ENCODE measurements at places on chromosomes 6 and 20.

DNA sequence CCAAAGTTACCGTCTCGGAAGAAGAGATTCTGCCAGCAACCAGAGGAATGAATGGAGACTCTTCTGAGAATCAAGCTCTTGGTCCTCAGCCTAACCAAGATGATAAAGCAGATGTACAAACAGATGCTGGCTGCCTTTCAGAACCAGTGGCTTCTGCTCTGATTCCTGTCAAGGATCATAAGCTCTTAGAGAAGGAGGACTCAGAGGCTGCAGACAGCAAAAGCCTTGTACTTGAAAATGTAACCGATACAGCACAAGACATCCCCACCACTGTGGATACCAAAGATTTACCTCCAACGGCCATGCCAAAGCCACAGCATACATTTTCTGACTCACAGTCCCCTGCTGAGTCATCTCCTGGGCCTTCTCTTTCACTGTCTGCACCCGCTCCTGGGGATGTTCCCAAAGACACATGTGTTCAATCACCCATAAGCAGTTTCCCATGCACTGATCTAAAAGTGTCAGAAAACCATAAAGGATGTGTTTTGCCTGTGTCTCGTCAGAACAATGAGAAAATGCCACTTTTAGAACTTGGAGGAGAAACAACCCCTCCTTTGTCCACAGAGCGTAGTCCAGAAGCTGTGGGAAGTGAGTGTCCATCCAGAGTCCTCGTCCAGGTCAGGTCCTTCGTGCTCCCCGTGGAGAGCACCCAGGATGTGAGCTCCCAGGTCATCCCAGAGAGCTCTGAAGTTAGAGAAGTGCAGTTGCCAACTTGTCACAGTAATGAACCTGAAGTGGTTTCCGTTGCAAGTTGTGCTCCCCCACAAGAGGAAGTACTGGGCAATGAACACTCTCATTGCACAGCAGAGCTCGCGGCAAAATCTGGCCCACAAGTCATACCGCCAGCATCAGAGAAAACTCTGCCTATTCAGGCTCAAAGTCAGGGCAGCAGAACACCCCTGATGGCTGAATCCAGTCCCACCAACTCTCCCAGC lies 109.6 kb downstream of the RTN4IP1 start:
- peak; percentile 68 for DNase-seq

GRCh38 chr6:88785478-88785877 lies 177.9 kb downstream of the RNGTT start:
- DNase-seq, result no peak

DNA sequence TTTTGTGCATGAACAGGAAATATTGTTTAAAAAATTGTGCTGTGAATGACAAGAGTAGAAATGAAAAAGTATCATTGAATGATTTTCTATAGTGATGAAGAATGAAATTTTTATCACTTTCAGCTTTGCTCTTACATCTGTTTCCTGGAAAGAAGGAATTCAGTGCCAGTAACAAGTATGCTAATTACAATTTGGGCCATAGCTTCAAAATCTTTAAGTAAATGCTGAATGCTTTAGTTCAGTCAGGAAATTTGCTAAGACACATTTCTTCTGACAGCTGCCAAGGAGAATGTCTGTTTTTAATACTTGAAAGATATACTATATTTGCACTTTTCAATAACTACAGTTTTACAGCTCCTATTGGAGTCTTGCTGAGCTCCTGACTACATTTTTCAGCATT lies 203.7 kb upstream of the RSPO3 start:
- DNase-seq, result no peak

DNA sequence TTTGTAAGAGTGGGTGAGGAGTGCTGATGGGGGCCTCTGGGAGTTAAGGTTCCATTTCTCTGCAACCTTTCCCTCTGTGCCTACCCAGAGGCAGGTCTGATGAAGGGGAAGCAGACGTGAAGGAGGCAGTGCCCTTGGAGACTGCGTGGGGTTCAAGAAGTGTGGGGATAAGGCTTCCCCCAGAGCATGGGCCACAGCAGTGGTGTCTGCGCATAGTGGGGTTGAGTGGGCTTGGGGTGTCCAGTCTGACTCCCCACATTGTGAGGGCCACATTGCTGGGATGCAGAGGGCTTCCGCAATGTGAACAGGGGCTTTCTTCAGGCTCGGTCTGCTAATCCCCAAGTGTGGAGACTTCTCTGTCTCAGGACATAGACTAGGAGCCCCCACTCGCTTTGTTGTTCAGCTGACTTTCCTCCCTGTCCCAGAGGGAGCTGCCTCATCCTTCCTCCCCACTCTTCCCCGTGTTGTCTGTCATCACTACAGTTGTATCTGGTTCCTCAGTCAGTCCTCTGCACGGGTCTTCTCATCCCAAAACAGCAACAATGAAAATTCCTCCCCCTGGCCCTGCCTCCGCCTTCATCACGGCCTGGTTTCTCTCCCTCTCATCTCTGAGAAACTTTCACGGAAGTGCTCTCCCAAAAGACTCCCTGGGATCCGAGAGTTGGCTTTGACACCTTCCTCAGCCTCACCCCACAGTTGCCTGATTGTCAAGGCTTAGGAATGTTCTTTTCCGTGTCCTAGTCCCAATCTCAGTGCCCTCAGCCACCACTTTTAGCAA lies 2.8 kb downstream of the EBF4 start:
- no peak for DNase-seq

- DNase-seq, result no peak
Measured at GRCh38 chr6:228881-229651, 63.2 kb upstream of the DUSP22 start.

All from stimulated activated CD4-positive, alpha-beta T cell treated with anti-CD3 and anti-CD28 coated beads, TNF-alpha, amount 100 ng/mL, for 24 hours (primary cell).